ENCODE measurements at places on chromosomes 4 and X. TPM values are rescaled to one million over a fixed set of nuclear protein-coding genes. Genes with fewer than 3 reads are reported as not detected.

The TRPC3 gene
- not detected for polyA plus RNA-seq

The ADH1A gene
- not detected for polyA plus RNA-seq

The CXorf49B gene
- polyA plus RNA-seq = not detected

The FAM184B gene
- not detected for polyA plus RNA-seq

The SMR3B gene
- polyA plus RNA-seq = not detected

The HTATSF1 gene
- 35.3 TPM for polyA plus RNA-seq

The MAGEC1 gene
- polyA plus RNA-seq = not detected

The SLC34A2 gene
- polyA plus RNA-seq = not detected

The FGFBP2 gene
- 0.55 TPM for polyA plus RNA-seq

The NUDT10 gene
- 0.29 TPM for polyA plus RNA-seq

The CT47B1 gene
- polyA plus RNA-seq = not detected

The KLHL2 gene
- 11.1 TPM for polyA plus RNA-seq

The PNPLA4 gene
- 31.9 TPM for polyA plus RNA-seq

The P2RY10 gene
- polyA plus RNA-seq = 284 TPM

The AADAT gene
- polyA plus RNA-seq = not detected

Measured in naive B cell (primary cell).